ENCODE measurements at places on chromosomes 7 and 10.

GRCh38 chr7:157684909-157685429, 348.2 kb downstream of the DNAJB6 start:
- DNase-seq = no peak

GRCh38 chr10:43816351-43817321, 168.0 kb upstream of the ZNF32 start:
- no peak for DNase-seq

- no peak for DNase-seq
Measured at GRCh38 chr10:131855461-131856401, 45.1 kb upstream of the PPP2R2D start.

DNA sequence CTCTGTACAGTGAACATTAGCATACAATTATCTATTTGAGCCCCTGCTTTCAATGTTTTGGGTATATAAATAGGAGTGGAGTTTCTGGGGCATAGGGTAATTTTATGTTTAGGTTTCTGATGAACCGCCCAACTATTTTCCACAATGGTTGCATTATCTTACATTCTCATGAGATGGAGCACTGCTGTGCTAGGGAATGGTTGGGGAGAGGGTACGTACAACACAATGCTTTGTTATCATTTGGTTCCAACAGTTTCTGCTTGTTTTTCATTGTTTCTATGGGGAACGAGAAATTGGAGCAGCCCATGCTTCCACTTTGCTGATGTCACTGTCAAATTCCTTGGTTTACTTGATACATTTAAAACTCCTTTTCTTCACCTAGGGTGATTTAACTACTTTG, 1115.3 kb downstream of the REEP3 start:
- DNase-seq = no peak

GRCh38 chr7:23211589-23211988, 29.7 kb downstream of the NUP42 start:
- no peak for DNase-seq

DNA sequence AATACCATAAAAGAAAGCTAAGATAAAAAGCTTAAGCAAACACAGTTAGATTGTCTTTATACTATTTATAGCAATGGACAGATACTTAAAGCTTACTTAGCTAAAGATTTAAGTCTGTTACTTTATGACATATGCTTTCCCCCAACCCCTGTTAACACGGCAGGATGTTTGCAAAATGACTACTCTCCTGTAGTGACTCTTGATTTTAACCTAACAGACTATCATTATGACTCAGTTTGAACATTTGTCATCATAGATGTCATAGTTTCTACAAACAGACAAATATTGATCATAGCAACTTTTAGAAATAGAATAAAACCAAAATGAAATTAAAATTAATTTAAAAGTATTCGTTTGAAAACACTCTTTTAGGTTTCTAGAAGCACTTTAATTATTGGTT, 7.8 kb upstream of the COMMD3 start:
- DNase-seq = no peak

DNA sequence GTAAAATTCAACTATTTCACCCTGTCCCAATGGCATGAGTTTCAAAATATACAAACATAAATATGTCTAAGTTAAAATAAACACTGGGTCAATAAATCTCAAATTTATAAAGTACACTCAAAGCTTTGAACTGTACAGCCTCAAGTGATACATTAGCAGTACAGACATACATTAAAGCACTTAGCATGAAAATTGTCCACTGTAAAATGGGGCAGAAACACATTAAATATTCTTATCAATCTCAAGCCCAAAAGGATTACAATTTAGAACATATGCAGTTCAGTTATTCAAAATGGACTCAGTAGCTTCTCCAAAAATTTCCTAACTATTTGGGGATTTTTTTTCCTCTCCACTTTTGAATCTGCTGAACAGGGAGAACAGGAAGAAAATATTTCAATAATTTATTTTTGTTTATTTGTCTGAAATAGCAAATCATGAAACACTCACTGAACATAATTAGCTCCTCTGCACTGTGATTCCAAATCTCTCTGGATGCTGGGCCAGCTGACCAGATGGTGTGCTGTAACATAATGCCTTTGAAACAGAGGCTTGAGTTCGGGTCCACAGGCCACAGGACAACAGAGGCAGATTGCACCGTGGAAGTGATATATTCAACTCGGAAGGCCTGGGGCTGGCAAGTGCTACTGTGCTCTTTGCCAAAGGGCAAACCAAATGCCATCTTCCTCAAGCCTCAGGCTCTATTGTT, 248.9 kb upstream of the LRRN3 start:
- no peak for DNase-seq

DNA sequence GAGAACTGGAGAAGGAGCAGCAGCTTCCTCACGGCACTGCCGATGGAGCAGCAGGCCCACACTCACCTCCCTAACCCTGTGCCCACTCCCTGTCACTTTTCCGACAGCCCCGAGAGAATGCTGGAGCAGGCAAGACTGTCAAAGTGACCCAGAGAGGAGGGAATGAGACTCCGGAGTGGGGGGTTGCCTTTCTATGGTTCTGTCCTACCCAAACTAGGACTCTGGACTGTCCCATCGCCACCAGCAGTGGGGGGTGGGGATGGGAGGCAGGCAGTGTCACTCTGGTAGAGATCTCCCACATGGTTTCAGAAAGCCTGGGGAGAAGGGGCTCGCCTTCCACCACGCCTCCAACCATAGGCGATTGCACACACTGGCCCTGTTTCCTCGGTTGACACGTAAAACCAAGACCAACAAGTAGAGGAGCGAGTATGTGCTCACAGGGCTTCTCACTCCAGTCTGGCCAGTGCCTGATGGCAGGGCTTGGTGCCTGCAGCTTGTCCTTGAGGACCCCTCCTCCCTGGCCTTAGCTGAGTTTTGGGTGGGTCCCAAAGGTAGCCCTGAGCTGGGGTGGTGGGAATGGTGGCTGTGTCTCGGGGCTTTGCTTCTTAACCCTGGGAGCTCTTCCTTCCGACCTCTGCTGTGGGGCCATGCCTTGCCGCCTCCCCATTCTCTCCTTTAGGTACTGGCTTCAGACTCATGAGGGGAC, 148.5 kb downstream of the PTPN20 start:
- DNase-seq = no peak

DNA sequence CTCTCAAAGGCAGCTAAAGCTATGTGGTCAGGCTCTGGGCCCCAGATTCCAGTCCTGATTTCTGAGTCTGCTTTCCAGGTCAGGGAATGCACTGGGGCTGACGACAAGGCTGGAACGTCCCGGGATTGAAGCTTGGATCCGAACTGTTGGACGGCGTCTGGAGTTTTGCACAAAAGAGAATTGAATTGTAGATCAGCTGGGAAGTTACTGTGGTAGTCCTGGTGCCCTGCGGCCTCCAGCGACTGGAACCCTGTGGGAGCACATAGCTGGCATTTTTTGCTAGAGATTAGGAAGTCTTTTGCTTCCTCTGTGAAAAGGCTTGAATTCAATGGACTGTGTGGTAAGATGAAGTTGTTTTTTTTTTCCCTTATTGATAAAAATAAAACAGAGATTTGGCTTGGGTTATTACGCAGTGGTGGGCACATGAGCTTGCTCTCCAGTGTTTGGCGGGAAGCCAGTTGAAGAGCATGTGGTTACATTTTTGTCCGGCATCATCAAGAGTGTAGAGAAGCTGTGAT, at the start of gene HK1:
TSS of gene HK1 (plus strand) at position 51 of the 518 bp plus-strand sequence.
- no peak for DNase-seq

- no peak for DNase-seq
Measured at GRCh38 chr7:70743531-70744325, 388.2 kb upstream of the GALNT17 start.

DNA sequence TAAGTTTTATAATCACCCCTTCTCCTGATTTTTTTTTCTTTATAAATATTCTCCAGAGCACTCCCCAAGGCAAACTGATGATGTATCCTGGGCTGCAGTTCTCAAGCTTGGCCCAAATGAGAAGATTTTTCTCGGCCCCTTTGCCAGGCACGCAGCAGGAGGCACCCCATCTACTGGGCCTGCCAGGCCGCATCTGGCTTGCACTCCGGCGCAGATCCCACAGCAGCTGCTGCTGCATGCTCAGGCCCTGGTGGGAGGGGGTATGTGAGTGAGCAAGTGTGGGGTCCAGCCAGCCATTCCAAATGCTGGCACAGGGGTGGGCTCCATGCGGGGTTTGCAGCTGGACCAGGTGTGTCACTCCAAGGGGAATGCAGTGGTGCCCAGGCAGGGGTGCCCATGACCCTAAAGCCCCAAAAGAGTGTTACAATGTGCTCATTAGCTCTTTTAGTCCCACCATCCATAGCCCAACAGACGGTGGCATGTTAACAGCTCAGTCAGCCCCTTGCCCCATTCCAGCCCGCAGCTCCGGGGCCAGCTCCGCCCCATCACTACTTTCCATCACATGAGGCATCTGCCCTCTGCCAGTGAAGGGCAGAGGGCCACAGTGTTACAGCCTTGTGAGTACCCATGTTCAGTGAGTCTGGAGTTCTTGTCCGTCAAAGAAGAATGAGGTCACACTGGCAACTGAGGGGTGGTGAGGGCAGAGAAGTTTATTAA, 25.9 kb downstream of the OAT start:
- DNase-seq = no peak

GRCh38 chr7:30650421-30650808, 31.8 kb downstream of the CRHR2 start:
- DNase-seq = no peak

GRCh38 chr7:32259931-32260596, 189.9 kb upstream of the PDE1C start:
- peak; percentile 96 for DNase-seq

- DNase-seq = no peak
Measured at GRCh38 chr10:123011987-123012386, 3.2 kb downstream of the ACADSB start.

DNA sequence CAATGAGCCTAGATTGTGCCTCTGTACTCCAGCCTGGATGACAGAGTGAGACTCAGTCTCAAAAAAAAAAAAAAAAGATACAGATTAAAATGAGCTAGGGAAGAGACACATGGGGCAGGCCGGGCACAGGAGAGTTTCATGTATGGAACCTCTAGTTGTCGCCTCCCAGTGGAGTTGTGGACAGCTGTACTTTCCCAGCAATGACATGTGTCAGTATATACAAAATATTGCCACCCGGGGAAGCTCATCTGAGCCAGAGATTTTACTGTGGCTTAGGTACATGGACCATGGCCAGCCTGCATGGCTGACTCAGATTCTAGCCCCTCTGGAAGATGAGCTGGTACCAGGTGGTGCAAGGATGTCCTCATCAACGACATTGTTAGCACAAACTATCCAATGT, 87.4 kb downstream of the COL26A1 start:
- DNase-seq = no peak

DNA sequence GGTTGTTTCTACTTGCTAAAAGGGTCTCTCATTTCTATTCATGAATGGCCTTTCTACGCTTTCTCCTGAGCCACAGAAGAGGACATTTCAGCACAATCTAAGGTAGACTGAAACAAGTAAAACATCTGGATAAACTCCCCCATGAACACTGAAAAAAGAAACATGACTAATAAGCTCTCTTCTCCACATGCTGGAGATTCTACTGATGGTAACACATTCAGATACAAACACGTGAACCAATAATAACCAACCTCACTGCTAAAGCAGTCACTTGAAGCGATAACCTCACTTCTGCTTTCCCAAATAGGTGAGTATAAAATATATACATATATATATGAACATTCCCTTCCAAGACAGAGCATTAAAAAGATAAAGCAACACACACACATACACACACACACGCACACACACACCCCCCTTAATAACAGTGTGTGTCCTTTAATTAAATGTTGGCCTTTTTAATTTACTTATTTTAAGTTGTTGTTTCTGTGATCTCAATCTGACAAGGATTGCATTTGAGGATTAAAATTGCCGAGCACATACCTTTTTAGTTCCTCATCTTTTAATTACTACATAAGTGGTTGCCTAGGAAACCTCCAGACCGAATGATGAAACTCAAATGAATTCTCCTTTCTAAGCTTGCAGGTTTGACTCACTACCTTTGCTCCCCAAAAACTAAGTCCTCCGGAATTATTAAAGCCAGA, 292.4 kb upstream of the KLF14 start:
- DNase-seq = no peak

GRCh38 chr7:102973096-102973802, 60.4 kb downstream of the LRRC17 start:
- DNase-seq = no peak

DNA sequence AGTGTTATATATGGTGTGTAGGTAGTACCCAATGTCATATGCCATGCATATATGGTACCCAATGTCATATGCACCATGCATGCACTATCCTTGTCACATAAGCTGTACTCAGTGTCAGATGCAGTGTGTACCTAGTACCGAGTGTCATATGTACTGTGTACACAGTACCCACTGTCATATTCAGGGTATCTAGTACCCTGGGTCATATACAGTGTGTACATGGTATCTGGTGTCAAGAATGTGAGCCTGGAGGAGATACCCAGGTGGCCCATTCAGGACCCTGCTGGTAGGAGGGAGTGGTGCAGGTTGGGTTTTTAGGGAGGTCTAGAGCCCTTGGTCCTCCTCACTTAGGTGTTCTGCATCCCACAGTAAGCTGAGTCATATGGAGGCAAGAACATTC, 1.8 kb downstream of the ZMYND11 start:
- DNase-seq = no peak

DNA sequence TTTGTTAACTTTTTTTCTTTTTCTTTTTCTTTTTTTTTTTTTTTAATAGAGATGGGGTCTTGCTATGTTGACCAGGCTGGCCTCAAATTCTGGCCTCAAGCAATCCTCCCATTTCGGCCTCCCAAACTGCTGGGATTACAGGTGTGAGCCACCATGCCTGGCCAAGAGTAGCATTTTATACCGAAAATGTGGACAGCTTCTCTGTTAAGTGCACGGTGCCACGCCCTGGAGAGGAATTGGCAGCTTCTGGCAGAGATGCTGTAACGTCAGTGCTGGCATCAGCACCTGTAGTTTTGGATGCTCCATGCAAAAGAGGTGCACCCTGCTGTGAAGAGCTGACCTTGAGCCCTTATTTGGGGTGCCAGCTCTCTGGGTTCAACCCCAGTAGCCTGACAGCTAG, 18.2 kb downstream of the IL15RA start:
- DNase-seq = no peak

- no peak for DNase-seq
Measured at GRCh38 chr7:73567846-73568685, 10.3 kb downstream of the TBL2 start.

DNA sequence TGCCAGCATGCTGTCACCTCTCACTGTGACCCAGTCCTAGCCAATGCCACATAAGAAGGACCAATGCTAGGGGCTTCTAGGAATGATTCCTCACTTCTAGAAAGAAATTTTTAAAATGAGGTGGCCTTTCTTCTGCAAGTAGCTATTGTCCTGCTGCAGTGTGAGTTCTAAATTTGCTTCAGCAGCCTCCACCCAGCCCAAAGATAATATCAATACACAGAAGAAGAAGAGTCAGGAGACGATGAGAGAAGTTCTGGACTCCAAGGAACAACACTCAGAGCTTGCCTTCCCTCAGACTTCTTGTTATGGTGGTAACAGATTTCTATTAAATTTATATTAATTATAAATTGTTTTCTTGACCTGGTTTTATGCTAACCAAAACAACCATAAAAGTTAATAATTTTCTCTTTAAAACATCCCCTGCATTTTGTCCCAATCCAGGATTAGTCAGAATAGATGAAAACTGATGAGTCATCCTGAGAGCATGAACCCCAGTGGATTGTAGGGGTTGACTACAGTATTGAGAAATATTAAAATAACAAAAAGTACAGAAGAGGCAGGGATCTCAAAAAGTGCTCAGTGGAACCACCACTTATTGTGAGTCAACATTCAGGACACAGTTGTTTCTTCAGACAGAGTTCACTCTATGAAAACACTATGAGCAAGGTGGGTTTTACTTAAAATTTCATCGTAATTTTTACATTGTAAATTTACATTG, 29.6 kb upstream of the AKR1C2 start:
- DNase-seq = no peak

- DNase-seq = peak; percentile 46
Measured at GRCh38 chr7:12067156-12067831, 143.8 kb upstream of the TMEM106B start.

All from DMS153 (cell line).